NCI-H748 treated with DMSO at 0.1 percent for 48 hours (cell line): ENCODE measurements at places on chromosomes 11 and 22.
A peak's percentile ranks its signal among the peaks of the same experiment; 100 is the strongest.

GRCh38 chr11:45489281-45489905 lies 176.0 kb downstream of the CHST1 start:
- DNase-seq: peak; percentile 86

GRCh38 chr11:8311366-8311765 lies 47.7 kb upstream of the LMO1 start:
- DNase-seq: no peak

DNA sequence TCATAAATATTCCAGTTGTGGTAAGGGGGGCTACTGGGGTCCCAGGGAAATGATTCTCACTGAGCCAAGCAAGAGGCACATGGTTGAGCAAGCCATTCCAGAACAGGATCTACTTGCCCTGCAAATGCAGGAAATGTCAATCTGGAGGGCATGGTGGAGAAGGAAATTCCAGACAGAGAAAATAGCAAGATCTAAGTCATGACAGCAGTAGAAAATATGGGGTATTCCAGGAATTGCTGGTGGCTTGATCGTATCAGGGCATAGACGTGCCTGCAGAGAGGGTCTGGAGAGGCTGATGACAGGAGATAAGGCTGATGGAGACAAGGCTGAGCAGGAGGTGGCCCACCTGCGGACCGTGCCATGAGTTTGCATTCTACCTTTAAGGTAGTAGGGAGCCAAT lies 566.3 kb upstream of the CADM1 start:
- no peak for DNase-seq

- DNase-seq: no peak
Observed at GRCh38 chr11:61836193-61836592, 8.1 kb downstream of the FADS2 start.

- no peak for DNase-seq
Observed at GRCh38 chr22:48982321-48982905, 845.3 kb downstream of the BRD1 start.

DNA sequence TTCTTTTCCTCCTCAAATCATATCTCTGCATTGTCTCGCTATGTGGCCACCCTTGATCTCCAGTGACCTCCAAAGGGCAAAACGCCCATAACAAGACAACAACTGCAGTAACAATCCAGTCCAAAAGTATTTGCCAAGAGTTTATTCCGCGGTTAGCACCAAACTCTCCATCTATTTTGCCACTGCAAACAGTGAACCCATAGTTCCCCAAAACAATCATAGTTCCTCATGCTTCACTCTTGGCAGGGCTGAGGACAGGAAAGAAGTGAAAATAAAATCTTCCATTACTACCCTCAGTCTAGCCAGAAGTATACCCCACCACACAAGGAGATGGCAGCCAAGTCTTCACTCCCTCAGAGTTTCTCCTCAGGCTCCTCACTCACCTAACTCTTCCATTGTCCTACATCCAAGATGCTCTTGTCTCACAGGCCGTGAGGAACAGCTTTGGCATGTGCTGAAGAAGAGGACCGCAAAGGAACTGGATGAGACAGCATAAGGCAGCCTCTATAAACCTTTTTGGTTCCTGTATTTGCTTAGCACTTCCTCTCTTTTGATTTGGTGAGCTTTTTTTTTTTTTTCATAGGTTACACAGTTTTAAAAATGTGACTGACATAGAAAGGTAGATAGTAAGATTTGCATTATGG lies at the start of gene LPXN:
LPXN (minus strand) TSS at position 480 of the 644 bp plus-strand sequence; CDS start at position 396, 84 bp downstream.
- no peak for DNase-seq

- no peak for DNase-seq
Observed at GRCh38 chr11:75845324-75845723, 30.3 kb downstream of the UVRAG start.

DNA sequence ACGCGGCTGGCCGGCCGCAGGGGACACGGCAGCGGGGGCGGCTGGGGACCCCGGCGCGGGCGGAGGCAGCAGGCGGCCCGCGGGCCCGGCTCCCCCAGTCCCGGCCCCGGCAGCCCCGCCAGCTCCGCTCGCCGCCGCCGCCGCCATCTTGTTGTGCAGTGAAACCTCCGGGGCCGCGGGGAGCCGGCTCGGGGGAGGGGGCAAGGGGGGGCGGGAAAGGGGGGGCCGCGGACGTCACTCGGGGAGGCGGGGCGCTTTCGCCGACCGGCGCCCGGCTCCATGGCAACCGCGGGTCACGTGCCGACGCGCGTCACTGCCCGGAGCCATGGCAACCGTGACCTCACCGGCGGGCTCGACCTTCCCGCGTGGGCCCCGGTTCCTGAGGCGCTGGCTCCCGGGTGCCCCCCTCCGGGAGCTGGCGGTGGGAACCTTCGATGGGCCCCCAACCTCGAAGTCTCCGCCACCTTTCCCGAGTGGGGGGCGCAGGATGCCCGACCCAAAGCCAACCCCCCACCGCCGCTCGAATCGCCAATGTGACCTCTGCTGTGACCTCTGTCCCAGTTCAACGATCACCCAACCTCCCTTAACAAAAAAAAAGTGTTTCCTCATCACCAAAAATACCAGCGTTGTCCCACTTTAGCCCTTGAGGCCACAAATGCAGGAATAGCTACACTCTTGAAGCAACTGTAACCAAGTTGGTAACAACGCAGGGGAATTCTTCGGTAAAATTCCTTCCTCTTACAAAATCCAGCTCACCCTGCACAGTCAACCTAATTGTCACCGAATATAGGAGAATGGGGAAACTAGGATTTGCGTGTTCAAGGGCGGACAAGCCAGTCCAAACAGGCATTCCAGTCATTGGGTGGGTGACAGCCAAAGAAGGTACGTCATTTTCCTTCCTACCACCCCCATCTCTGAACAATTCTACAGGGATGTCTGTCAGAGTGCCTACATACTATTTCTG lies at the start of gene SIK3:
SIK3 (minus strand) TSS at position 160 of the 964 bp plus-strand sequence; CDS start at position 147, 13 bp downstream.
- DNase-seq: peak; percentile 53

GRCh38 chr11:124707829-124708228 lies 31.9 kb upstream of the NRGN start:
- no peak for DNase-seq

- no peak for DNase-seq
Observed at GRCh38 chr11:47938791-47939560, 41.4 kb upstream of the PTPRJ start.

GRCh38 chr22:49305214-49305965 lies 522.3 kb downstream of the BRD1 start:
- DNase-seq: peak; percentile 24

DNA sequence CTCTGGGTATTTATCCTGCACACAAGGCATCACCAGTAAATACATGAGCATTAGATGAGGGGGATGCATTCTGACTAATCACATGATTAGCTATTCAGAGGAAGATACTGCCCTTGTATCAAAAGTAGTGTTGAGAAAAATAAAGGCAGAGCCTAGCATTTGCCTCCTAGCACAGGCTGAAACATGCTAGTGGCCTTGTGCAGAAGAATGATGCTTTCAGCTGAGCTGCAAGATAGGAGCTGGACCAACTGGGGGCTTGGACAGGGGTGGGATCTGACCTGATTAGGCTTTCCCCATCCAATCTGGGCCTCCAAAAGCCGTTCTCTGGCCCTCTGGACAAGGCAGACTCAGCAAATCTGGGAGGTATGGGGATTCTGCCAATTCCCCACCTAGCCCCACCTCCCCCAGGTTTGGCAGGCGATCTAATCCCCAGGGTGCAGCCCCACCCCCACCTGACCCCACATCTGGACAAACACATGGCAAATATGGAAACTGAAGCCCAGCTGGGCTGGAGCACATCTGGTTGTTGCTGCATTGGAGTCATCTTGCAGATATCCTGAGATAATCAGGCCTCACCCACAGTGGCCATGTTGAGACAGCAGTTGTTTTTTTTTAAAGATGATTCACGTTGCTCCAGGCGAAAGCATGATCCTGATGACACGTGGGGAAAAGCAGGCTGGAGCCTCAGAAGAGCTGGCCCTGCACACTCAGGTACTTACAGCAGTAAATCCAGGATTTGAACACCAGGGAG lies 4.4 kb upstream of the MISFA start:
- no peak for DNase-seq

DNA sequence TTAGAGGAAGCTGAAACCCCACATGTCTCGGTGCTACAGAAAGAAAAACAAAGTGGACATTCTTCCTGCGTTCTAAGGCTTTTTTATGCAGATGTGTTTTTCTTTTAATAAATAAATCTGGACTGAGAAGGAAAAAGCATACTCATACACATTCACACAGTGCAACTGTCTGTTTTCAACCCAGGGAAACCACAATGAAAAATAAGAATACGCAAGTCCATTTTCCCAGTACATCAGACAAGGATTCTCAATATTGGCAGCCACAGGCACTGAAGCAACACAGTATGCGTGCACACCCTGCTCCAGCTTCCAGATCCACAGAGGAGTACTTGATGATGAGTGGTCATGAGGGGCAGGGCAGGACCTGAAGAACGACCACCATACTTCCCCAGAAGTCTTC lies 86.9 kb downstream of the ETS1 start:
- no peak for DNase-seq

DNA sequence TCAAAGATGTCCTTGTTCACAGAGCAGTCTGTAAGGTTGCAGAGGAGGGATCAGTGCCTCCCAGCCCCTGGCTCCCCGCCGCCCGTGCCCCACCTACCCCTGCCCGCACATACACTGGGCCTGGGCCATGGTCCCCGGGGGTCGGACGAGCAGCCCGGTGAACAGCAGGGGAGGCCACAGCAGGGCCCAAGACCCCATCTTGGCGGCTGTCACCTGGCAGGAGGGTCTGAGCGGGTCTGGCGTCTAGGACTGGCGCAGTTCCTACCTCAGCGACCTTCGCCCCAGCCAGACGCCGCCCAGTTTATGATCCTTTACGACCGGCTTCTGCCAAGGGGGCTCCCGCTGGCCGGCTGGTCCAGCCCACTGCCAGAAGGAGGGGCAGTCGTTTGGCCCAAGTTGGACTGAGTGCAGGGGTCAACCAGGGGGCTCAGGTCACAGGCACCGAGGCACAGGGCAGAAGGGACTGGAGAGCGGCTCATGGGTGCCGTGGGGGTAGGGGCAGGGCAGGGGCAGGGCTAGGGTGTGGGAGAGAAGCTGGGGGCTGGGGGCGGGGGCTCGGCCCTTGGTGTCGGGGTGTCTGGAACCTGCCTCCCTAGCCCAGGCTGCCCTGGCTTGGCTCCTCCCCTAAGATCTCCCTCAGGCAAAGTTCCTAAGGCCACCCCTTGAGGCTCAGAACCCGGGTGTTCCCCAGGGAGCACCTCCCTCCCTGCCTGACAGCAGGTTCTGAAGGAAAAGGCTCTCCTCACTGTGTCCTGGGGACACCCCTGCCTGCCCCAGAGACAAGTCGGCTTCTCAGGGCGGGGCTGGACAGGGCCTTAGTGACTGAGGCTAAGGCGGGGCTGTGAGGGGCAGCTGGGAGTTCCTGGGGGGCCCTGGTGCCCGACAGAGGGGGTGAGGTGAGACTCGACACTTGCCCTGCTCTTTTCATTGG lies at the start of gene CDHR5:
CDHR5 (minus strand) TSS at position 251 of the 931 bp plus-strand sequence; CDS start at position 198, 53 bp downstream.
- no peak for DNase-seq

DNA sequence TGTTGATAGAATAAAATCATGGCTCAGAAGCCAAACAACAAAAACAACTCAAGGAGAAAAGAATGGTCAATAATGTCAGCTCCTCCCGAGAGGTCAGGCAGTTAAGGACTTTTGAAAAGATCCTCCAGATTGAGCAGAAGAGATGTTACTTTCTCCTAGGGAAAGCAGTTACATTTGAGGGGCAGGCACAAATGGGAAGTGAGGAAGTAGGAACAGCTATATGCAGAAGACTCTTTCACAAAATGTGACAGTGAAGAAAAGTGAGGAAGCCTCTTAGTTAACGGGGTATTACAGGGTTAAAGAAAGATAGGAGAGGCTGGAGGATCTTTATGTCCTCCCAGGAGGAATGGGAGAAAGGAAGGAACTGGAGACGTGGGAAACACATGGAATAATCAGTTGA lies 3.4 kb downstream of the DCHS1 start:
- DNase-seq: no peak

GRCh38 chr22:41939981-41940831 lies 6.7 kb downstream of the CENPM start:
- no peak for DNase-seq

GRCh38 chr11:77207618-77208313 lies 79.7 kb downstream of the MYO7A start:
- no peak for DNase-seq

- DNase-seq: no peak
Observed at GRCh38 chr11:47254386-47254785, 3.4 kb upstream of the NR1H3 start.

DNA sequence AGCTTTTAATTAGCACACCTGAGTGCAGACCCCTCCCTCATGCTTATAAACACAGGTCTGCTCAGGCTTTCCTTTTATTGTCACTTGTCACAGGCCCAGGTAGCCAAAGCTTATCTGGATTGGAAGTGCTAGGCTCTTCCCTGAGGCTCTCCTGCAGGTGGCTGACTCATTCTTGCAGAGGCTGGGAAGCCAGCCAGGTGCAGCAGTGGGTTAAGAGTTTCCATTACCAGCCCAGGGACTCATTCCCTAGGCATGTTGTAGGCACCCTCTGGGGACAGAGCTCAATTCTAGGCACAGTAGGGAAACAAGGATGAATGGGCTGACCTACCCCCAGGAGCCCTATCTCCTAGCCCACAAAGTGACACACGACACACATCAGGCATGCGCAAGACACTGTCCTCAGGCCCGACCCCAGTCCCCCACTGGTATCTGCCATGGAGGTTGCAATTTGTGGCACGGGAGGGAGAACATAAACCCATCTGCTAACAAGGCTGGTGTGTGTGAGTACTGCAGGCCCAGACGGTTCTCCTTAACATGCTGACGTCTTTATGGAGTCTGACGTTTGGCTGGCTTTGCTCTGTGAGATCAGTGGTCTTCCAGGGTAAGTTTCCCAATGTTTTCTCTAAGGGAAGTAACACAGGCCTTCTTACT lies 94.2 kb downstream of the ABTB2 start:
- DNase-seq: peak; percentile 40

DNA sequence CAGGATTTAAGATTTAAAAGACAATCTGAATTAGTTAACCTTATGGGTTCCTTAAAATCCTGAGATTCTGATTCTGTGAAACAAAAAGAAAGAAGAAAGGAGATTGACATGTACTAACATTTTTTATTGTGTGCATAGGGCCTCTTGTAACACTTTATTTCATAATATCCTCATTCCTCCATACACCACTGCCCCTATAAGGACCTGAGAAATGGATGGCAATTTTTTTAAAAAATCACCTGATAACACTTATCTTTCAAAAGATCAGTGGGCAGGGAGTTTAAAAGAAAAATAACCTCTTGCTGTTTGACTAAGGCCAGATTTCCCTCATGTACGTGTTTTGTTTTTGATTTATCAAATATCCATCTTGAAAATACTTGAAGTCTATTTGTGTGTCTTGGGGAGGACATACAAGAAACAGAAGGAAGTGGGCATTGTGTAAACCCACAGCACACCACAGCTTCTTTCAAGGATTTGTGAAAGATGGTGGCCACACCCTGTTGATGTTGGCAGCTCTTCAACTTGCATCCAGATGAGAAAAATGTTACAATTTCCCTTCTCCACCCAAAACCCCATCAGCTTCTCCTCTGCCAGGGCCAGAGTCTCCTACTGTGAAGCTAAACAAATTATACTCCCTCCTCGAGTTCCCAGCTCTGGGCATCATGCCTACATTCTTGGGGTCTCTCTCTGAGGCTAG lies 35.0 kb upstream of the MPEG1 start:
- no peak for DNase-seq

DNA sequence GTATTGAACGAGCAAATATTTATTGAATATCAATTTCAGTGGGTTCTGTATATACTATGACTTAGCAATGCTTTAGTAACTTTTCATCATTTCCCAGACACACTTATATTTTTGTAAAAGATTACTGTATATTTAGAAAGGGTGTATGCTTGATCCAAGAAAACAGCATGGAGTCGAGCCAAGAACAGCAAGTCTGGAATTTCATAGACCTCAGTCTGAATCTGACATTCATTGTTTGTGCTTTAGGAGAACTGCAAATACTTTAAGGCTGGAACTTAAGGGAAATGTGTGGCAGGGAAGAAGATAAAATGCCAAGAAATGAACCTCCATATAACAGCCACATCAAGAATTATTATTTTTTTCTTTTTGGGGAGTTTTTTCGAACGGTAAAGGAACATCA lies 1156.8 kb downstream of the LRRC4C start:
- DNase-seq: no peak
